Kidney tubule cell (primary cell): ENCODE measurements at places on chromosomes 7 and 10.

DNA sequence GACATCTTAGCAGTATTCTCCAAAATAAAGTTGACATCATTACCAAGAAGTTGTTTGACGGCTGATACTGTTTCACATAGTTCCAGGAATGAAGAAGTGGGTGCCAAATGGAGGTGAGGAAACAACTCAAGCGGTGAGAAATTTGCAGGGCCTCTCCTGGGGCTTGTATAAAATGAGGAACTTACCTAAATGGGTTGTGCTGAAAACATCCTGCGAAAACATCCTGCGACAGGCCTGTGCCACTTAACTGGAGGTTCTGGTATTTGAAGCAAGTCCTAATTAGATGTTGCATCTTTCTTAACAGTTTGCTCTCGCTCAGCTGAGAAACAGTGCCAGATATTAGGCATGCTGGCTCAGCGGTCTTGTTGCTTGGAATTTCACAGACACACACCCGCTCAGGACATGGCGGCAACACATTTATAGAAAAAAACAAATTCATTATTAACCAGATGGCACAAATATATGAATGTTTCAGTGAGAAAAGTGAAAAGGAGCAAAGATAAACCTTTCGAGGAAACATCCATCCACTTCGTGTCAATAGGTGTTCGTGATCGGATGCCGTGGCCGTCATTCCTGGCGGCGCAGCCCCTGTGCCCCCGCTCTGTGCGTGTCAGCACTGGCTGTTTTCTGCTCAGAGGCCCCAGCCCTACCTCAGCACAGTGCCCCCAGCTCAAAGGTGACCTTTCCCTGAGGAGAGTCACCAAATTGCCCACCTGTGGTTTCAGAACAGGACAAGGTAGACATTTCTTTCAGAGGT, 48.1 kb downstream of the CDC123 start:
- DNase-seq, result no peak

- peak; percentile 41 for DNase-seq
These were observed 5.8 kb downstream of the VSIR start for GRCh38 chr10:71767420-71768035.

GRCh38 chr7:34365611-34366010, 292.4 kb upstream of the NPSR1 start:
- DNase-seq, result no peak

GRCh38 chr10:96208271-96208670, 63.1 kb downstream of the BLNK start:
- DNase-seq, result no peak

- peak; percentile 100 for DNase-seq
These were observed 4.4 kb upstream of the ABHD11 start for GRCh38 chr7:73742753-73743641.

DNA sequence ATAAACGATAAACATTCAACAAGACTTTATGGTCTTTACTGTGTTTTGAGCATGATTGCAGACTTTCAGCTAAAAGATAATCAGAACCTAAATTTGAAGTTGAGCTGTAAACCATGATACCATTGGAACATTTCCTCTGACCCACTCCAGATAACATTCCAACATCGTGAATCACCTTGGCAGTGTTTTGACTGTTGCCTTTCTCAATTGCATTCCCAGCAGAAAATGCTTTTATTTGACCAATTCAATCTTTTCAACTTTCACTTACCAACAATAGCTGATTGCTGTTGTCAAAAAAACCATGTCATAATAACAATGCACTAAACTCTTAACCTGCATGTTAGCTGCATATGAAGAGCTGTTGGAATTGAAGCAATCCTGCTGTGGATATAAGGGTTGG, 165.5 kb downstream of the MDFIC start:
- DNase-seq, result peak; percentile 68

DNA sequence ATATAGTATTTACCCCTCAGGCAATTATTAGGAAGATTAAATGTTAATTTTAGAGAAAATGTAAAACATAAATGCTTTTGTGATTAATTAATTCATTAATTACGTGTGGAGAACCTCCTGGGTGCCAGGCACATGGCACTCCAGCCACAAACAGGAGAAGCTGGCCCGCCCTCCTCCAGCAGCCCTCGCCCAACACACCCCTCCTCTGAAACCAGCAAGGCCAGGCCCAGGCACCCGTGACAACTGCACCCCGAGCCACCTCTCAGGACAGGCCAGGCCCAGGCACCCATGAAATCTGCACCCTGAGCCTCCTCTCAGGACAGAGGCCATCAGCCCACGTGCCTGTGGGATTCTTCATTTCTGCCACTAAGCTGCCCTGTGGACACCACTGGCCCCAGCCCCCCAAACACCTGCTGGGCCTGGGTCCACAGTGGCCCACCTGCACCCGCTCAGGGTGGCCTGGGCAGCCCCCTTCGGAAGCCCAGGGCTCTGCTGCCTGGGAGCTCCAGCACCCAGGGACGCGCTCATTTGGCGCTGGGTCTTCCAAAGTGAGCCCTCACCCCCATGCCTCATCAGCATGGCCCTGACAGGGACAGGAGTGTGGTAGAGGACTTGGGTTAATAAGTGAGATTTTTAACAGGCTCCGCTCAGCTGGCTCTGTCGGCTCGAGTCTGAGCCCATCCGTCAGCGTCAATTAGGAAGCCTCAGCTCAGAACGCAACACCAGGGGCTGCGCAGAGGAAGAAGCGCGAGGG, 482.1 kb downstream of the DNAJB6 start:
- DNase-seq, result no peak

DNA sequence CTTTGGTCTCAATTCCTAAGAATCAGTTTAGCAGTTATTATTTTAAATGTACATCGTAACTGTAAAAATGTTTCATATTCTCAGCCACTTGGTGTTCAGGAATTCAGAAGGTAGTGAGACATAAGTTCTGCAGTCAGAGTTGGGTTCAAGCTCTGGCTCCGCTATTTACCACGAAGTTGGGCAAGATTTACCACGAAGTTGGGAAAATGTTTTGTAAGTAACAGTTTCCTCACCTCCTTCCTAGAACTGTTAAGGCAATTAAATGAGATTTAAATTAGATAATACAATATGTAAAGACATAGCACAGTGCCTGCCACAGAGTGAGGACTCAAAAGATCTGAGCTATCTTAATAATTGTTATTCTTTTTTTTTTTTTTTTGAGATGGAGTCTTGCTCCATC, 16.3 kb upstream of the ABLIM1 start:
- DNase-seq, result no peak

DNA sequence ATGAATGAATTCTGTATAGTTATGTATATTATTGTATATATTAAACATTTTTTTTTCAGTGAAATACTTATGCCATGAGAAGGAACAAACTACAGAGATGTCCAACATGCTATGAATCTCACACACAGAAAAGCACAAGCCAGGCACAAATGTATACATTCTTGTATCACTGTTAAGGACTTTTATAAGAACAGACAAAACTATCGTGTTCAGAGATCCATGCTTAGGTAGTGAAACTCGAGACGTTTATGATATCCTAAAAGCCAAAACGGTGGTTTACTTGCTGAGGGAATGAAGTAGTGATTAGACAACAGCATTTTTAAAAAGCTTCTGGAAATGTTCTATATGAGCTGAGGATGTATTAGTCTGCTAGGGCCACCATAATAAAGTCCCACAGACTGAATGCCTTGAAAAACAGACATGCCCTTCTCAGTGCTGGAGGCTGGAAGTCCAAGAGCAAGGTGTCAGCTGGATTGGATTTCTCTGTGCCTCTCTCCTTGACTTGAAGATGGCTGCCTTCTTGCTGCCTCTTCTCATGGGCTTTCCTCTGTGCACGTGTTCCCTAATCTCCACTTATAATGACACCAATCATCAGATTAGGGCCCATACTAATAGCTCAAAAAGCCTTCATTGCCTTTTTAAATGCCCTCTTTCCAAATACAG, 4.3 kb downstream of the MKI67 start:
- DNase-seq, result no peak

- DNase-seq, result no peak
These were observed 11.9 kb upstream of the INPP5F start for GRCh38 chr10:119713744-119714483.

DNA sequence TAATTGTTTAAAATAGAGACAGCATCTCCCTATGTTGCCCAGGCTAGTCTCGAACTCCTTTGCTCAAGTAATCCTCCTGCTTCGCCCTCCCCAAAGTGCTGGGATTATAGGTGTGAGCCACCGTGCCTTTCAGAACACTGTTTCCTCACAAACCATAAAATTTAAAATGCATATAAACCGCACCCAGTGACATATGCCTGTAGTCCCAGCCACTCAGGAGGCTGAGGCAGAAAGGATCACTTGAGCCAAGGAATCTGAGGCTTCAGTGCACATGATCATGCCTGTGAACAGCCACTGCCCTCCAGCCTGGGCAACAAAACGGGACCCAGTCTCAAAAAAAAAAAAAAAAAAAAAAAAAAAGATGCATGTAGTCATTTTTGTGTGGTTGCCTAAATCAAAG, 36.8 kb downstream of the ACBD5 start:
- DNase-seq, result no peak

DNA sequence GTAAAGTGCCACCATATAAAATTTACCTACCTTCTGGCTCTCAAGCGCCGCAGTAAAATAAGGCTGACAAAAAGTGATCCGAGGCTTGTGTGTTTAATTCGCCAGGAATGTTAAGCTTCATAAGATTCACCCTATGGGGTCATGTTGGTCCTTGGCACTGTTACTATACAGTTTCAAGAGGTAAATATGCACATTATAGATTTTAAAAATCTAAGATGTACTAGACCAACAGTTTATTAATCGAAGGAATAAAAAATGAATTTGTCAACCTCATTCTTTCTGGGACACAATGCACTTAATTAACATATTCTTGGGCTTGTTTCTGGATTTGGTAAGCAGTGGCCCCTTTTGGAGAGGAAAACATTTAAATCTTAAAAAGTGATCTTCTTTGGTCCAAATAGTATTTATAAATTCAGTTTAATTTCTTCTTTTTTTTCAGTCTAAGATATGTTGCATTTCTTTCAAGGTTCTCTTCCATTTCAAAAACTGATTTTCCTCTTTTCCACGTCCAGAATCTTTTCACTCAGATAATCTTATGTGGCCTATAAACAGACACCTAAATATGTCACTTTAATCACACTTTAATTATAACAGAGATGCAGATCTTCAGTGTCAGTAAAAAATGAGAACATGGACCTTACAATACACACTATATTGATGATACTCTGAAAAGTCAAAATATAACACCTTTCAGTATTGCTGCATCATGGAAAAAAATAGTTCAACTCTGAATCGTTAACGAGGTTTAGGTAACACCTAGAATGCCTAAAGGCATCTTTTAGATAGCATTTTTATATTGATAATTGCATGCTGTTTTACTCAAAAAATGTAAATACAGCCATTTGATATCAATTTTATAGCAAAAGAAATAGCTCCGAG, 3.8 kb upstream of the SKIDA1 start:
- DNase-seq, result no peak

GRCh38 chr10:84822931-84823630, 494.7 kb downstream of the CCSER2 start:
- DNase-seq, result no peak

GRCh38 chr10:131141645-131142516, 169.6 kb downstream of the TCERG1L start:
- no peak for DNase-seq

- DNase-seq, result no peak
These were observed 4.7 kb upstream of the SHH start for GRCh38 chr7:155816996-155817395.

GRCh38 chr7:91609525-91609924, 271.0 kb downstream of the MTERF1 start:
- no peak for DNase-seq

GRCh38 chr7:85167636-85168035, 19.2 kb downstream of the SEMA3D start:
- DNase-seq, result no peak

DNA sequence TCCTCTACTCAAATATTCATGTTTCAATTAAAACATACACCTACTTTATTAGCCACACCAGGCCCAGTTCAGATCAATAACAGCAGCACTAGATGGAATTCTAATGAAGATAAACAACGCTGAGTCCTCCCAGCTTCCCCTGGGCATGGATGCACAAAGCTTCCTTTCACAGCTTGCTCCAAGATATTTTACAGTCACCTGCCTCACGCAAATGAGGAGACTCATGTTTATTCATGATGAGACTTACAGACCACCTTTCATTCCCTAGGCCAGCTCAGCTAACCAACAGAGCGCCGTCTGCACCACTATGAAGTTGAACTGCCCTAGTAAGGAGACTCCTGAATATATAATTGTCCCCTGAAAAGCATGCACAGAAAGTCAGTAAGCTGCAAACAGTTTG, 283.0 kb upstream of the AOAH start:
- DNase-seq, result no peak

DNA sequence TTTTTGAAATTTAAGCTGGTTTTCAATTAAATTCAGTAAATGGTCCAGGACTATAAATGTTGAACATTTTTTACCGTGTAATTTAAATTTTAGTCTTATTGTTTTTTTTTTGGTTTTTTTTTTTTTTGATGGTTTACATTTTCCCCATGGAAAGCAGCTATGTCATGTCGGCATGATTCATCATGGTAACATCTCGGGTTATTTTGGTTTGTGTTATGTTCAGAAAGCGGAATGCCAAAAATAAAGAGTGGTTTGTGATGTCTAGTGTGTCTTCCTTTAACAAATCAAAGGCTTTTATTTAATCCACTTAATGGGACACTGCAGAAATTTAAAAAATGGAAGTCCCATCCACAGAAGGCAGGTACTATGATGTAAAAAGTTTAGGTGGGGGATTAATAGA, 58.5 kb downstream of the TRUB1 start:
- DNase-seq, result no peak

DNA sequence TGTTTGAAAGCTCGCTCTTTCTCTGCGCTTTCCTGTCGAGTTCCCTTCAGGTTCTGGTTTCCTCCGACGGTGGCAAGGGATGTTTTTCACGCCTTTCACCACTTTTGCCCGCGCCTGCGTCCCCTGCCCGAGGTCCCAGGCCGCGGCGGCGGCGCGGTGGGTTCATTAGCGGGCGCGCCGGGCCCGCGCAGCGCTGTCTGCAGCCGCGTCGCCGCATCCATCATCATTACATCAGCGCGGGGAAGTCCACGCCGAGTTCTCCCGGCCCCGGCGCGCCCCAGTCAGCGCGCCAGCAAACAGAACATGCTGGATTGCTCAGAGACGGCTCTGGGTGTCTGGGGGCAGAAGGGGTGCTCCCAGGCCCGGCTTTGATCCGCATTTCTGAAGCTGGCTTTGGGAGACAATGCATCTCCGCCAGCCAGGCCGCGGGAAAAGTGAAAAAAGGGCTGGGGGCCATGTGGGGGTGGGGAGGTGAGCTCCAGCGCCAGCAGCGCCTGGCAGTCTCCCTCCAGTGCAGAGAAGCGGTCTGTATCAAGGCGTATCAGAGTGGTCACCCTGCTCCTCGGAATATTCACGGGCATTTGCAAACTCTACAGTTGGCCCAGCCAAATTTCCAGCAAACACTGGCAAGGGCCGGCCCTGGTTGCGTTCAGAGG, 8.9 kb downstream of the GLI3 start:
- DNase-seq, result peak; percentile 28

DNA sequence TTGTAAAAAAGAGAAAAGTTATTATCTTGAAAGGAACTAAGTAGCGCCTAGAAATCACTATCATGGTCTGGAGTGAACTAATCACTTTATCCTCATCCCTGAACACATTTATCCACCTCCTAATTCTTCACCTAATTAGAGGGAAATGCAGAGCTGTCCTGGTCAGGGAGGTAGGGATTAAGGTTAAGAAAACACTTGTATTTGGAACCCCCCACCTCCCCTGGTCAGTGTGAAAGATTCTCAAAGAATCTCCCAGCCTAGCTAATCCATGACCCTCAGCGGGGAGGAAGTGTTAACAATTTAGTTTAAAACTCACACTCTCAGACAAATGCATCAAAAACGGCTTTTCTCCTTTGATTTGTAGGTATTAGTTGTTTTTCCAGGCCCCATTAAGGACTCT, 83.8 kb downstream of the FAM204A start:
- no peak for DNase-seq

GRCh38 chr7:73770002-73770859, at the start of gene CLDN3:
Gene CLDN3 (minus strand): TSS chr7:73770270. CDS start chr7:73770049, 221 bp downstream.
- DNase-seq, result peak; percentile 96

GRCh38 chr7:93228302-93228701, 2.0 kb upstream of the HEPACAM2 start:
- DNase-seq, result peak; percentile 66
